Suppressor macrophage treated with lipopolysaccharide for 1 hour (primary cell): ENCODE measurements at places on chromosomes 3 and 15.

GRCh38 chr3:188365988-188366698, 212.2 kb downstream of the LPP start:
- DNase-seq = no peak

- DNase-seq = no peak
Measured at GRCh38 chr15:36884518-36884875, 215.9 kb downstream of the MEIS2 start.

GRCh38 chr3:63565220-63565619, 87.3 kb upstream of the SNTN start:
- DNase-seq = no peak

- DNase-seq = no peak
Measured at GRCh38 chr3:138200424-138200823, 13.3 kb downstream of the ARMC8 start.

DNA sequence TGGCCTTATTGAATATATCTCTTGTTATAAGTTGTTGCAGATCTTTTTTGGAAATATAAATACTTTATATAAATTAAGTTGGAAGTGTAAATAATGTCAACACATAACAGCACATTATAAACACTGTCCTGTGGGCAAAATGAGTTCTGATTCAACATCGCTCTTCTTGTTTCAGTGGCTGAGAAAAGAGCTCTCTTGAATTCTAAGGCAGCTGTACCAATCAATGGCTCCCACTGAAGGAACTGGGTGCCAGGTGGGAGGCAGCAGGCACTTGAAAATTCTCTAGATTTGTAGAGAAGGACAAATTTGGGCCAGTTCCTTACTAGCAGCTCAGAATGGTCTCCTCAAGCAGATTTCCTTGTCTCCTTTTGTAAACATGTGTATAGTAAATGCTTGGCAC, 45.6 kb downstream of the CHST2 start:
- DNase-seq = no peak

DNA sequence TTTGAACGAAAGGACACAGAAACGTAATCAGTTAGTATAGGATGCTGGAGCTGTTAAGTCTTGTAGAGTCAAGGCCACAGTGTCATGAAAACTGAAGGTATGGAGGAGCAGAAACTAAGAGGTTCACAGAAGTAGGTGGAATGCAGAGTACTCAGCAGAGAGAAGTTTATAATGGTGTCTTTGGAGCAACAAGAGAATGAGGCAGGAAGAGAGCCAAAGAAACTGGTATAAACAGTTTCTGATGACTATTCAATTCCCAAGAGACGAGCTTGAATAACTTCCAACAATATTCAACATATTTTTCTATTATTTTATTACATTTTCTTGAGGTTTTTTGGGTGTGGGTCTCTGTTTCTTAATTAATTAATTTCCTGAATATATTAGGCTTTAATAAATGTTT, 29.6 kb downstream of the GALK2 start:
- DNase-seq = no peak

DNA sequence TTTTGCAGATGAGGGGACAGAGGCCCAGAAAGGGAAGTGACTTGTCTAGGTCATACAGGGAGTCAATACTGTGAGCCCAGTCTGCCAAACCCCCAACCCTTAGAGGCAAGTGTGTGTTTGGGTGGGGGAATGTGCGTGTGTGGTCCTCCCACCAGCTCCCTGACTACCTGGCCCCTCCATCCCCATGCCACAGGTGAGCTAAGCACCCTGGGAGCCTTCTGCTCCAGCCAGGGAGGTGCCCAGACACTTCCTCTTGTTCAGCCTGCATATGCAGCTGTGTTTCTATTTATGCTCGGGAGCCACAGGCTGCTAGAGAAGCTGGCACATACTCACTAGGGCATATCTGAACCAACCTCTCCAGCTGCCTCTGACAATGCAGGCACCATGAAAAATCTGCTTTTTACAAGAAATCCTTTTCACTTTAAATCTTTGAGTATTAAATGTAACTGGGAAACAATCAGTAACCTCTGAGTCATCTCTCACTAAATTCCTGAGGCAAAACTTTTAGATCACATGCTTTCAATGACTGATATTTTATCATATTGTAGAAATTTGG, 20.7 kb downstream of the TBC1D2B start:
- no peak for DNase-seq

GRCh38 chr15:100614336-100614735, 11.9 kb downstream of the ASB7 start:
- DNase-seq = no peak

- peak; percentile 69 for DNase-seq
Measured at GRCh38 chr15:70329179-70329578, 231.5 kb upstream of the TLE3 start.

DNA sequence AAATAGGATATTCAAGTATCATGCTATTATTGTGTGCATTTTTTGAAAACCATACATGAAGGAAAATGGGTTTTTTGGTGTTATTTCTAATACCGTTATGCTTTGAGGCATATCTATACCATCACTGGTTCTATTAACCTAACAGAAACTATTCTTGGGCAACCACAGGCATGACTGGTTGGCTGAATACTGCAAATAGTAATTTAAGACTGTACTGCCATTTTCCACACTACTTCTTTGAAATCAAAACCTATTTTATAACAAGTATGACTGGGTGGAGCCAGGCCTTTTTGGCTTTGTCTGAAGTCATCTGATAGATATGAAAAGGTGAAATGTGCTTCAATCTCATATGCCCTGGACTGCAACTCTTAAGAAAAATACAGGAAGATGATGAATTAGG, 115.1 kb downstream of the ULK4 start:
- DNase-seq = no peak

- peak; percentile 60 for DNase-seq
Measured at GRCh38 chr3:50515565-50516439, 12.4 kb upstream of the CACNA2D2 start.

GRCh38 chr3:183592821-183593220, 37.3 kb upstream of the KLHL6 start:
- peak; percentile 69 for DNase-seq
